ENCODE measurements at places on chromosomes 2 and 18.

- DNase-seq, result no peak
These were observed 14.9 kb downstream of the ZDBF2 start for GRCh38 chr2:206289391-206289790.

GRCh38 chr2:33441235-33441810 lies 35.1 kb upstream of the RASGRP3 start:
- no peak for DNase-seq

- no peak for DNase-seq
These were observed 508 bp upstream of the TUBA4B start for GRCh38 chr2:219252570-219252899.

DNA sequence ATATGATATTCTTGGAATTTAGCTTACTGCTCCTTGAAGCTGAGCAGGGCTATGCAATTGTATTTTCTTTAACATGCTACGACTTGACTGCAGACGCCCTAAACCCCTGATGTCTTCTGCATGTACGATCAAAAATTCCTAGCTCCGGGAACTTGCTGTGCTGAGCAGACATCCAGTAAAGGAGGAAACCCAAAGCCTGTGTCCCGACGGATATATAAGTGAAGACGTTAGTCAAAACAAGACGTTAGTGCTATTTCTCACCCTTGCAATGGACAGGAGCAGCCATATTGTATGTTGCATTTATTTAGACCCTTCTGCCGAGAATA lies 51.5 kb downstream of the SETBP1 start:
- DNase-seq, result no peak

DNA sequence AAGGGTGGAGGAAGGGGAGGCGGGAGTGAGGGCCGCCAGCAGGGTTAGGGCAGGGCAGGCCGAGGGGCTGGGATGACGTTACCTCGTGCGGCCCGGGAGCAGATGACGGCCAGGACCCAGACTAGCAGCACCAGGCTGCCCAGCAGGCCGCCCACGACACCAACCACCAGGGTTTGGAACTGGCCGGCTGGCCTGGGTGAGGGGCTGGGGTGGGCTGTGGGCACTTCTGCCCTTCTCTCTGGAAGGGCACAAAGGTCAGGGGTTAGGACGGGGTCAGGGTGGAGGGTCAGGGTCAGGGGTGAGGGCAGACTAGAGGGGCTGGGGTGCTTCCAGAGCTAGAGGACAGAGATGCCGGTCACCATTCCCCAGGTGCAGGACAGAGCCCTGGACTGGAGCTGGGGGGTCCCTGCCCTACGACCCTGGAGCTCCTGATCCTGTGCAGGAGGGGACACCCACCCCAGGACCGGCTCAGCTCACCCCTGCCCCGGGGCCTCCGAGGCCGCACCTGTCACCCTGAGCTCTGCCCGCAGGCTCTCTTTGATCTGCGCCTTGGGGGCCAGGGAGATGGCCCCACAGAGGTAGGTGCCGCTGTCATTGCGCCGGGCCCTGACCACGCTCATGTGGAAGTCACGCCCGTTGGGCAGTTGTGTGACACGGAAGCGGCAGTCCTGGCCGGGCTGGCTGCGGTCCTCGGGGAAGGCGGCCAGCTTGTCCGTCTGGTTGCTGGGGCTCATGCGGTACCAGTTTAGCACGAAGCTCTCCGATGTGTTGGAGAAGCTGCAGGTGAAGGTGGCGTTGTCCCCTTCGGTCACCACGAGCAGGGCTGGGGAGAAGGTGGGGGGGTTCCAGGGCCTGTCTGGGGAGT lies 6.3 kb downstream of the PDCD1 start:
- no peak for DNase-seq

DNA sequence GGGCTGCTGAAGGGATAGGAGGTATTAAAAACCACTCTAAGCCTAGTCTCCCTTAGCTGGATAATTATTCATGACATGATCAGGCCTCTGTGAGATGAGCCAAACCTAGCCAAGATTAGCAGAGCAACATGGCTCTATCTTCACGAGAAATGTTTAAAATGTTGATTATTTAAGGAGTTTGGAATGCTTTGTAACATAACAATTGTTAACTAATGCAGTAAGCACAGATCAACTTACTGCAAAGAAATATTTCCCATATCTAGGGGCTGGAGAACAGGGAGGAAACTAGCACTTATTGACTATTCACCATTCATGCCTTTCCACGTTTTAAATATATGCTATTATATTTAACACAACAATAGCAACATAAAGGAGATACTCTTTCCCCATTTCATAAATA lies 833.7 kb upstream of the CHAC2 start:
- no peak for DNase-seq

DNA sequence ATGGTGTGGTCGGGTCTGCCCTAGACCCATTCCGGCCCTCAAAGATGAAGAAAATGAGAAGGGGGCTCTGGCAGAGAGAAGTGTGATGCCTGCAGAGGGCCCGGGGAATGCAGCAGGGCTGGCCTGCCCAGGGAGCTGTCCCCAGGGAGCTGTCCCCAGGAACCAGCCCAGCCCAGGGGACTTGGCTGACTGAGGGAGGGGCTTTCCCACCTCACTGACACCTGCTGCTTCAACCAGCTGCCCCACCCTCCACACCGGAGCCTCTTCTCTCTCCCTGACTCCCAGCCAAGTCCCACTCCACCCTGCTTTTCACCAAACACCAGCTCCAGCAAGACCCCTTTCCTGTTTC lies 111.2 kb downstream of the STPG4 start:
- no peak for DNase-seq

DNA sequence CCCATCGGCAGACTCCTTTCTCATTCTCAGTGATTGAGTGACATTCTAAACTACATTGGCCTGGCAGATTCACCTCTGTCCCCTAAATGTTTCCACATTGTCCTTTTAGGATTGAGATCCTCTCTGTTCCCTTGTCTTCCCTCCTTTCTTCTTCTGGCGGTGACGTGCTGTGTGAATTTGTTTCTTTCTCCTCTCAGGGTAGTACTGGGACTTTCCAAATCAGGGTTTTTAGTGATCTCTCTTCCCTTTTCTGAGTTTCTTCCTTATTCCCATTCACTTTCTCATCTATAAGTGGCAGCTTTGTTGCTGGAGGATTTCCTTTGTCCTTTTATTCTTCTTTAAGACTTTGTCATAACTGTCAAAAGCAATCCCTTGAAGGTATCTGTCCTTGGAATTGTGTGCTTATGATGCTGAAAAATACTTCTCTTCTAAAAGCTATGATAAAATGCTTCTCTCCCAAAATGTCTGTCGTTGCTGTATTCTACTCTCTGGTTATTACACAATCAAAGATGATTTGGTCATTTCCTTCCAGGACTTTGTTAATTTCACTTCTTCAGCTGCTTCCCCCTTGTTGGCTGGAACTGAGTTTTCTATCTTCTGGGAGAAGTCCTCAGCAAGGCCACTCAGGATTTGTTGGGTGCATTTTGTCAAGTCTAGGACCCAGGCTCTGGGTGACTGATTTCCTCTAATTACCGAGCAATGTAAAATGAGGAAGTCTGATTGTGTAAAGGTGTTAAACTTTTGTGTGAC lies 4.9 kb upstream of the IL1B start:
- no peak for DNase-seq

- no peak for DNase-seq
These were observed 92.5 kb downstream of the SP3 start for GRCh38 chr2:173872714-173873113.

- DNase-seq, result no peak
These were observed 520.9 kb downstream of the EPHA4 start for GRCh38 chr2:221051162-221051561.

- no peak for DNase-seq
These were observed 111.8 kb downstream of the FSHR start for GRCh38 chr2:49042488-49042887.

Data from DMS79 (cell line).